ENCODE measurements at places on chromosomes 16 and 17.

GRCh38 chr16:2143878-2144485 lies 4.4 kb upstream of the RAB26 start:
- no peak for DNase-seq

- peak; percentile 18 for DNase-seq
Observed at GRCh38 chr17:16652847-16653366, 743 bp downstream of the ZNF624 start.

- DNase-seq, result no peak
Observed at GRCh38 chr17:57544401-57544800, 200.7 kb downstream of the CCDC182 start.

DNA sequence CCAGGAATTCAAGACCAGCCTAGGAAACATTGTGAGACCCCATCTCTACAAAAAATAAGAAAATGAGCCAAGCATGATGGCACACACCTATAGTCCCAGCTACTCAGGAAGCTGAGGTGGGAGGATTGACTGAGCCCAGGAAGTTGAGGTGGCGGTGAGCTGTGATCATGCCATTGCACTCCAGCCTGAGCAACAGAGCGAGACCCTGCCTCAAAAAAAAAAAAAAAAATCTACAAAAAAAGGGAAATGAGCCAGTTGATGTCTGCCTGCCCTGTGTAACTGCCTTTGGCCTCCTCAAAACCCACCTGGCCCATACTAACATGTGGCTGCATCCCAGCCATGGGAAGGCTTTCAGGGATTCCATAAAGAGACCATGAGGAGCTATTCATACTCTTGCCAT lies 4.5 kb downstream of the RANBP10 start:
- DNase-seq, result no peak

GRCh38 chr16:69880640-69881133 lies 70.4 kb upstream of the CLEC18A start:
- peak; percentile 72 for DNase-seq

GRCh38 chr16:72649254-72649944 lies 398.5 kb downstream of the ZFHX3 start:
- DNase-seq, result no peak

DNA sequence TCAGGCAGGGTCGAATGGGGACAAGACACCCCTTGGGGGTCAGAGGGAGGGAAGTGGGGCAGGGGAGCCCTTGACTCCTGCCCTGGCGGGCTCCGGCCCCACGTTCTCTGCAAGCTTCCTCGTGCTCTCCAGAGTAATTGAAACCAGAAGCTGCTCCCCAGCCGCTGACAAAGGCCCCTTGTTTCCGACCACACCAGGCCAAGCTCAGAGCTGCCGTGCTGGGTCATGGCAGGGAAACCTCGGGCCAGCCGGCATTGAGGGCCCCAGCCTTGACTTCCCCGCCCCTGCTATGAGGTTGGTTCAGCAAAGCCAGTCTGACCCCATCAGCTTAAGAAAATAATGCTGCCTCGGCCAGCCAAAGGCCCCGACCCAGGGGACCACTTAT lies 43.3 kb downstream of the TIMM22 start:
- DNase-seq, result peak; percentile 53

DNA sequence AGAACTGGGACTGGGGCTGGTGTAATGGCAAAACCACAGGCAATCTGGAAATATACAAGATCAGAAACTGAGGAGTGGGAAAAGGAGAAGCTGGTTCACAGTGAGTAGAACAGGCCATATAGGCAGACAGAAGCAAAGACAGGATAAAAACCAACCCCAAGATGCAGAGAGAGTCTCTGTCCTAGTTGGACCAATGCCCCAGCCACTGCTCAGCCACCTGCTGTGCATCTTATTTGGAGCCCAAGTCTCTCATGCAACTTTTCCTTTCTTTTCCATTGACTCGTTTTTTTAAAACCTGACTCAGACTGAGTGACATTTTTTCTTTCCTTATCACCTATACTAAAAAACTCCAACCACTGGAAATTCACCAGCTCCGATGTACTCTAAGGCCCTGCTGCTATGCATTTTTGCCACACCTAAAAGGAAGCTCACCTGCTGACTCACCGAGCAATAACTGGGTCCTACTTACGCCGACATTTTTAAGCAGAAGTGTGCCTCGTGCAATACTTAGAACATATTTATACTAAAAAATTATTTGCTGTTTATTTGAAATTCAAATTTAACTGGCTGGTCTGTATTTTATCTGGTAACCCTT lies 100.8 kb upstream of the XYLT1 start:
- no peak for DNase-seq

DNA sequence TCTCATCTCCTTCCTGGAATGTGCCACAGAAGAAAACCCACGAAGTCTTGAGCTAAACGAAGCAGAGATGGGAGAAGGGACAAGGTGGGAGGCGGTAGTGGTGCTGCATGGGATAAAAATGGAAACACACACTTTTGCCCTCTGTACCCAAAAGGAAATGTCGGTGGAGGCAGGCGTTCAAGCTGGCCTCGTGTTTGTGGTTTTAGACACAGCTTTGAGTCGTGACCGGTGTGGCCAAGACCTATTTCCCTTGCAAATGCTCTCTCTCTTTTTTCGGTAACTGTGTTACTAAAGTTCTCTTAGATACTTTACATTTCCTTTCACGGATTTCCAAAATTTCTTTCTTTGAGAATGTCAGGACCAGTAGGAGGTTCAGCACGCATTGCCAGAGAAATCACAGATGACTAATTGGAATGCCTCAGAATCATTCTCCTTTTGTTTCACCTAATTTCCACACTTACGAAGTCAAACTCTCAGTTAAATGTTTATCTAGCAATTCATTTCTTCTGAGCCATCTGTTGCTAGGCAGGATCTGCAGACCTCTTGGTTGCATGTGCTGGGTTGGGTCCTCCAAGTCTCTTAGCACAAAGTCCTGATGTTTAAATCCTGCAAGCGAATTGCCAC lies 412.3 kb downstream of the MAF start:
- no peak for DNase-seq

DNA sequence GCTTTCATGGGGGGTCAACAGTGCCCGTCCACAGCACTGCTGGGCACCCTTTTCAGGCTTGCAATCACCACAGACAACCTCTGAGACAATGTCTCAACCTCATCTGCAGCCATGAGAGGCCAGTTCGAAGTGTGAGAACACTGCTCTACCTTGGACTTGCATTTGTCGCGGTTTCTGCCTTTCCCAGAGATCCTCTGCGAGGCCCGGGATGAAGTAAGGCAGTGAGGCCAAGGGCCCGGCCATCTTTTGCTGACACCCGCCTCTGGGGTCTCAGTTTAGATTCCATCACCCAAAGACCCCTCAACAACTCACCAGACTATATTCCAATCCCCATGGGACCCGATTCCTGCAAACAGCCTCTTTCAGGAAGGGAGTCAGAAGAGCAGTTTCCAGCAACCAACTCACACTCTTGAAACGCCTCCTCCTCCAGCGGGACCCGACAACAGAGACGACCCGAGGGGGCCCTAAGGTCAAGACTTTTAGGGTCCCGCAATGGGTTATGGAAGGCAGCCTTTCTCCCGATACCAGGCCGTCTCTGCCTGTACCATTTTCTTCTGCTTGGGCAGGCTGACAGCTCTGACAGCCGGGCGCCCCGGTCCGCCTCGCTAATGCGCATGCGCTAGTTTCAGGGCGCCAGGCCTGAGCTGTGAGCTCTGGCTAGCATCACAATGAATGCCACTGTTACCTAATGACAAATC lies 576.0 kb downstream of the KCNJ18 start:
- DNase-seq, result no peak

GRCh38 chr17:66957951-66958579 lies 6.4 kb upstream of the CACNG4 start:
- no peak for DNase-seq

DNA sequence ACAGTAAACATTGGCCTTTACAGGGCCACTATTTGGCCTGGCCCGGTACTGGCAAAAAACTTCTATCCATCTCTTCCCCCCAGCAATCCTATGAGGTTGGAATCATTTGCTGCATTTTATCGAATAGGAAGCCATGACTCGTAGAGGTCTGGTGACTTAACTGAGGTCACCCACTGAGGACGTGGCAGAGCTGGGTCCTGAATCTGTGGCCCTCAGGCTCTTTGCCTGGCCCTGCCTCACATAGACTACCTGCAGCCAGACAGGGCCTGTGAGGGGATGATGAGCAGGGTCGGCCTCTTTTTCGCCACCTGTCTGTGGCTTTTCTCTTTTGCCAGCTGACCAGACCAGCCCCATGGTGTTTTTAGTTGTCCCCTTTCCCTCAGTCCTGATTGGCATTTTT lies 1.9 kb downstream of the PPP4C start:
- no peak for DNase-seq

DNA sequence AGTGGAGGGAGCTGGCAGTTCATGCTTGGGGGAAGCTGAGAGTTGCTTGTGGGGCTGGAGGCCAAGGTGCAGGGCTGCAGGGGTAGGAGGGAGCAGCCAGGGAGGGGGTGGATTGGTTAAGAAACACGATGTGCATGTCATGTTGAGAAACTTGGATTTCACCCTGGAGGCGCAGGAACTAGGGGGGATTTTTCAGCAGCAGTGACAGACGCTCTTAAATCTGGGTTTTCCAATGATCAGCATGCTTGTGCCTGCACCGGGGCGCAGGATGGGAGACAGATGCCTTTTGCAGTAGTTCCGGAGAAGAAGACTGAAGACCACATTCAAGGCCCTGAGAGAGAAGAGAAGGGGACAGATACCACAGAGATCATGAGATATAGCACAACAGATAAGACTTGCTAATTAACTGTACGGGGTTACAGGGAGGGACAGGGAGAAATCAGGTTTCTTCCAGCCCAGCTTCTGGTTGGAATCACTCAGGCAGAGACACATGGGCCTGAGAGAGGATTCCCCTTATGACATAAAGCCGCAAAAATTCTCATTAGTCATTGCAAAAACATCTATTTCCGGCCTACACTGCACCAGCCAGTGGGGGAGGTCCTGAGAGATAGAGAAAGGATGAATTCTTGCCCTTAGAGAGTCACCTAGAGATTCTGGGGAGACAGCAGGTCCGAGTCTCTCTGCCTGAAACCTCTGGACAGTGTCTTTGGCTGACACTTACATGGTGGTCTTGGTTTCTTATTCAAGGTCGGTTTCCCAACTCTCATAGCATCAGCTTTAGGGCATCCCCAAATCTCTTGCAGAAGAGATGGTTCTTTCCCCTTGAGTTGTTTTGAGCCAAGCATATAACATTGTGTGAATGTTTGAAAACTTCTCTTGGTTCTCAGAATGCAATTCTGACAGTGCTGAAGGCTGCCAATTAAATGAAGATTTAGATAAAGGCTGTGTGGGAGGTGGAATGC lies 27.1 kb downstream of the CDH13 start:
- DNase-seq, result no peak

- no peak for DNase-seq
Observed at GRCh38 chr17:422196-422930, 69.8 kb upstream of the RPH3AL start.

- no peak for DNase-seq
Observed at GRCh38 chr16:1911467-1912214, 6.6 kb downstream of the HS3ST6 start.

GRCh38 chr16:71198408-71198807 lies 32.1 kb downstream of the HYDIN start:
- no peak for DNase-seq

DNA sequence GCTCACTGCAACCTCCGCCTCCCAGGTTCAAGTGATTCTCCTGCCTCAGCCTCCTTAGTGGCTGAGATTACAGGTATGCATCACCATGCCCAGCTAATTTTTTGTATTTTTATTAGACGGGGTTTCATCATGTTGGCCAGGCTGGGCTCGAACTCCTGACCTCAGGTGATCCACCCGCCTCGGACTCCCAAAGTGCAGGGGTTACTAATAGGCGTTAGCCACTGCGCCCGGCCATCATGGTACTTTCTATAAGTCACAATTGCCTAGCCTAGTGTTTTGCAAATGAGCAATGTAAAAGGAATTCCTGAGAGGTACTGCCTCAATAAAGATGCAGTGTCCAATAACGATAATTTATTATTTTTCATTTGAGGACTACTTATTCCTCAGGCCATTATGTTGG lies 13.9 kb upstream of the PSMC3IP start:
- no peak for DNase-seq

GRCh38 chr17:56604691-56605290 lies 11.3 kb downstream of the NOG start:
- no peak for DNase-seq

- DNase-seq, result no peak
Observed at GRCh38 chr17:67718325-67718941, 697 bp downstream of the NOL11 start.

GRCh38 chr16:46822270-46822669 lies 8.7 kb downstream of the C16orf87 start:
- DNase-seq, result no peak

DNA sequence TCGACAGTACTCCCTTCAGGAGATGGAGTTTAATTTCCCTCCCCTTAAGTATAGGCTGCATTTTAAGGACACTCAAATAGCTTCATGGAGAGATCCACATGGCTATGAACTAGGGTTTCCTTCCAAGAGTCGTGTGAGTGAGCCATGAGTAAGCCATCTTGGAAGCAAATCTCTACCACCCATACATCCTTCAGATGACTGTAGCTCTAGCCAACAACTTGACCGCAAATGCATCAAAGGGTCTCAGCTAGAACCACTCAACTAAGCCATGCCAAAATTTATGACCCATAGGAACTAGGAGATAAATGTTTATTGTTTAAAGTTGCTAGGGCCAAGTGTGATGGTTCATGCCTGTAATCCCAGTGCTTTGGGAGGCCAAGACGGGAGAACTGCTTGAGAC lies 43.4 kb downstream of the METTL16 start:
- no peak for DNase-seq

DNA sequence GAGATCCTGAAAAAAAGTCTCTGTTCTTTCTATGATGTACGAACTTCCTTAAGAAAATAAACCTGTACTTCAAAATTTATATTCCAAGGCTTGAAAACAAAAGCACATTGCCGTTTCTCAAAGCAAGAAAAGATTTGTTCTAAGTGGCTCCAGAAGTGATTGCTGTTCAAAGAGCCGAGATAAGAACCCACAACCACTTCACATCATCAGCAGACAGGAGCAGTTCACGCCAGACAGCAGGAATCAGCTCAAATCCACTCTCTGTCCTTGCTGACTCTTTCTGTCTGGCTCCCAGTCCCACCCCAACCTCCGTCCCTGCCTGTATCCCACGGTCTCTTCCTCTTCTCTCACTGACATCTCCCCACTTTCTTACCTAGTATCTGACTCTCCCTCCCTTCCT lies 85.0 kb upstream of the MYOCD start:
- DNase-seq, result no peak

- DNase-seq, result peak; percentile 78
Observed at GRCh38 chr17:59372138-59372751, 40.8 kb downstream of the YPEL2 start.

- DNase-seq, result no peak
Observed at GRCh38 chr17:32440722-32441121, 3.6 kb upstream of the PSMD11 start.

DNA sequence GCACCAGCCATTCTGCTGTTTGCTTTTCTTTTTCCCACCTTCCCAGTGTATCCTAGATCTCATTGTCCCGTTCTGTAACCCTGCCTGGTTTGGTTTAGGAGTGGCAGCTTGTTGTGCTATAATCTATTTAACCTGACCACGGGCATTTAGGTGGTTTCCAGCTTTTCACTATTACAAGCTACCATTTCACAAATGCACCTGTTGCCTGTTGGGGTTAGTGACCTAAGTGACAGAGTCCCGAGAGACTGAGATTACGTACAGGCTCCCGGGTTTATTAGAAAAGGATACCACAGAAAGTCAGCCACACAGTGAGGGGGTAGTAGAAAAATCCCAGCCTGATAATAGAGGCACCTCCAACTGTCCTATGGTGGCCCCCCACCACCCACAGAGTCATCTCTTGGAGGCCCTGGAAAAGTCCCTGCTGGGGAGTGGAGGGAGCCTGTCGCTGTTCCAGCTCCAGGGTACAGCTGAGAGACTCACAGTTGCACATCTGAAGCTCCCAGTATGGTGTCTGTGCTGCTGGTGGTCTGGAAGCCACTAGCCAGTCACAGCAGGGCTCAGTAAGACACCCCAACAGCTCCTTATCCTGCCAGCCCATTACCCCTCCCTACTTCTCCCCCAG lies 21.2 kb downstream of the CLEC16A start:
- no peak for DNase-seq

Measured in globus pallidus (tissue), 1 donor.